ENCODE measurements at places on chromosomes 16 and 17. TPM values are rescaled to one million over a fixed set of nuclear protein-coding genes. Genes with fewer than 3 reads are reported as not detected.

Gene ZNF750
- total RNA-seq = not detected

Gene TEKT1
- total RNA-seq = not detected

Gene RTN4RL1
- under 0.01 TPM for total RNA-seq

Gene KRT27
- 0.79 TPM for total RNA-seq

Gene SAMD14
- 0.79 TPM for total RNA-seq

Gene AANAT
- not detected for total RNA-seq

Gene PRAC2
- total RNA-seq = not detected

Gene TBC1D26
- 0.65 TPM for total RNA-seq

Gene SLC4A1
- not detected for total RNA-seq

Gene MYLK3
- 0.11 TPM for total RNA-seq

Gene DNAH17
- total RNA-seq = 0.22 TPM

Gene C1QL1
- 0.39 TPM for total RNA-seq

Gene GIT1
- total RNA-seq = 35.7 TPM

Gene CCL23
- not detected for total RNA-seq
